ENCODE measurements at places on chromosomes 2 and 18.

GRCh38 chr2:176747506-176747905 is 465.1 kb upstream of the HNRNPA3 start:
- DNase-seq: no peak

DNA sequence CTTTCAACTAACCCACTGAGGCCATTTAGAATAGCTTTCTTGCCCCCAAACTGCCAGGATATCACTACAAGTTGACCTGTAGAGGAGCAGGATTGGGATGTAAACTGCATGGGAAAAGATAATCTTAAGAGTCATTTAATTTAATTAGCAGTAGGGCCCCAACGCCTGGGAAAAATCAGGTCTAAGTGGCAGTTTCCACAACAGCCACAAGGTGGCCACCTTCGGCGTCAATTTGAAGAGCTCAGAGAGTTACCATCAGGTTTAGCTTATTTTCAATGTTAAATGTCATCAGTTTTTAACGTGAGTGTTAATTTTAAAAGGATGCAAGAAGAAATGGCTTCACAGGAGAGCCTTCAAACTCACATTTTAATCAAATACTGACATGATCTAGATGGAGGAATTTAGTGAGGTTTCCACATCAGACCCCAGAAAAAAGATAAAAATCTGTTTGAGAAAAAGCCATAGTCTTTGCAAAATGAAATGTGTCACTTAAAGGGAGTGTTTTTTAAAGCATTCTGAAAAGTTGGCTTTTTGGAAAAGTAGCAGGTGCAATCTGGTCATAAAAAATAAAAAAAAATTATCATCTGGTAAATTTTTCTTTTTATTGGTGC is 77.3 kb upstream of the UPP2 start:
- DNase-seq: peak; percentile 56

DNA sequence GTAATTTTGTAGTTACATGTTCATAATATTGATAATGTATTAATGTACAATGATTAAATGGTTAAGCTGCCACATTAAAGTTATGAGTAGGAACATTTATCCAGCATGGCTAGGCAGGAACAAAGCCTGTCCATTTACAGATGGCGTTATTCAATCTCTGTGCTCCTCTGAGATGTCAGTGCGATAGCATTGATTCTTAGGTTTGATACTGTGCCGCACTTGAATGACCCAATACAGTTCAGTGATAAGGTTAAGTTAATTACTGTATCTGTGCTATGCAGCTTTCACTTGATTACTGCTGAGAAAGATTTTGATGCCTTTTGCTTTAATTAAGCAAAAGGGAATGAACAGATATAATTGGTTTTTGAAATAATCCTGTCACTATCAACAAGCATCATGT is 111.8 kb downstream of the ZNF407 start:
- DNase-seq: no peak

- DNase-seq: no peak
Measured at GRCh38 chr18:8287196-8287885, 321.9 kb upstream of the RAB12 start.

DNA sequence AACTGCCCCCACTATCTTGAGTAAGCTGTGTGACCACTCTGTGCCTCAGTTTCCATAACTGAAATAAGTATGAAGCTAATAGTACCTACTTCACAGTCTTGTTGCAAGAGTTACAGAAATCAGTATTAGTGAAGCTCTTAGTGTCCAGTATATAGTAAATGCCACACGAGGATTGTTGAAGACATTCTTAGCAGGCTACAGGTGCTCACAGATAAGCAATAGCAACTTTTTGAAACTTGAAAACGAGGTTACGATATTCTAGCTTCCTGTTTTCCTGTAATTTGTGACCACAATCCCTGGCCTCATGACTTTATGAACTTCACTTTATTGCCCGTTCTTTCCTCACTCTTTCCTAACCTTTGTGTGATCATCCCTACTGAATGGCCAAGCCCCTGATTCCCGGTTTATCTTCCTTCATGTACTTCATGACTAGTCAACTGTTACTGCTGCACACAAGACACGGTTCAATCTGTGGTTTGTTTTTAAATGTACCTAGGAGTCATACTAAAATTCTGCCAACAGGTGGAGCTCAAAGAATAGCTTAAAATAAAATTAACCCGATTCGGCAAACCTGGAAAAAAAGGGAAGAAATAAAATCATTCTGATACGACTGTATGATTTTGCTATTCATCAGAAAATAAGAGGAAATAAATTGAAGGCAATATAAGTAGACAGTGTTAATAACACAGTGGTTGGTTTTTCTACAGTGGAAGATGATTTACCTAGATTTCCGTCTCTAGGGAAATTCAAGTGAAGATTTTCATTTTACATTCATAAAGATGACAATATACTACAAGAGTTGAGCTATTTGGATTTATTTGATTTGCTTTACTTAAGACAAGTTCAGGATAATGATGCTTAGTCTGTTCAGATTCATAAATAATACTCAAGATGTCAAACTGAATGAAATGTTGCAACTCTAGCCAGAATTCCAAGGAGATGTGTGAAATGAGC is 38.1 kb upstream of the STAT1 start:
- DNase-seq: peak; percentile 77

DNA sequence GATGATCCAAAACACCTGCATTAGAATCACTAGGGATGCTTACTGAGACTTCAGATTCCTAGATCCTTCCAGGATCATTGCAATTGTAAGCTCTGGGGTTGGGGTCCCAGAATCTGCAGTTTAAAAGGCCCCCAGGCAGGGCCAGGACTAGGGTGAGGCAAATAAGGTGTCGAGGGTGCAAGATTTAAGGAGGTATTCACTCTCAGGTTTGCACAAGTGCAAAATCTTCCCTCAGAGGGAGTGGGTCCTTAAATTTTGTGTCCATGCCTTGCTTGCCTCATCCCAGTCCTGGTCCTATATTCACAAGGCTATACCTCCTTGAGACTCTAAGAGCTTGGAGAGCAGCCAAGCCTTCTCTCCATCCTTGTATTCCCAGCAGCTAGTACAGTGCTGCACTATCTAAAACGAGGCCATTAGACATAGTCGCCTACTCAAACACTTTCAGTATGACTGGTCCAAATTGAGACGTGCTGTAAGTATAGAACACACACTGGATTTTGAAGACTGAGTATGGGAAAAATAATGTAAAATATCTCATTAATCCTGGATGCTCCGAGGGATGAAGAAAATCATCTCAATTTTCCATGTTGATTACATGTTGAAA is 31.6 kb upstream of the MREG start:
- no peak for DNase-seq

Data from CD4-positive, alpha-beta T cell treated with Interleukin-21 for 1 hour (primary cell).